Neural crest cell (in vitro differentiated cells): ENCODE measurements at places on chromosomes 7 and 10.

DNA sequence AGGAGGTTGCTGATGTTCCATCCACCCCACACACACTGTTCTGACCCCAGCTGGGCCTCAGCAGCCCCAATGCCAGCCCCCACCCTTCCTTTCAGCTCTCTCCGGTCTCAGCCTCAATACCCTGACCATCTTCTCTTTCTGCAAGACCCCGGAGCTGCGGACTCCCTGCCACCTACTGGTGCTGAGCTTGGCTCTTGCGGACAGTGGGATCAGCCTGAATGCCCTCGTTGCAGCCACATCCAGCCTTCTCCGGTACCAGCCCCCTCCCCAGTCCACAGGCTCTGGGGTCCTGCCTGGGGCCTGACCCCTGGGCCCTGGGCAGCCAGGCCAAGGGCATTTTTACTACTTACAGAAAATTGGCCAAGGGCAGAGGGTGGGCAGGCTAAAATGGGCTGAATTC is 2.6 kb downstream of the RGR start:
- no peak for DNase-seq

DNA sequence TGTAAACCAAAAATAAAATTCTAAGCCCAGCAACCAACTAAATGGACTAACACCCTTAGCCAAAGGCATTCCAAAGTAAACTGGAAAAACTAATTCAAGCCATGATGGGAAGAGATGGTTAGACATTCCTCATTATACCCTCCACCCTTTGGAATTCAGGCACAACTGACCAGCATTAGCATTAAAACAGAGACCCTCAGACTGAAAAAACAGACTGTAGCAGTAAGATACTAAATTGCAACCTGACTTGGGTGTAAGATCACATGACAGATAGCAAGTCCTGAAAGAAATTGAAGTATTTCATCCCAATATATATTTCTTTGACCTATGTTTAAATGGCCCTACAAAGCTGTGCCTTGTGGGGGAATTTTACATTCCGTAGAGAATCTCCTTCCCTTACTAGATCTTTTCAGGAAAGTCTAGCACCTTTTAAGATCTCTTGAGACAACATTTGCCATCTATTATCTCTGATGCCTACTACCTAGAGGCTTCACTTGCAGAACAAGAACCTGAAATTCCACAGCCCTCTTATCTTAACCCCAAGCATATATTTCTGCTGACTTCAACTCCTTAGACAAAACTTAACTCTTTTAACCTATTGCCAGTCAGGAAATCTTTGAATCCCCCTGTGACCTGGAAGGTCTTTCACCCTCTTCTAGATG is 750.2 kb upstream of the IGFBP3 start:
- no peak for DNase-seq

GRCh38 chr7:110521357-110521911 is 569.5 kb upstream of the LRRN3 start:
- DNase-seq = no peak

GRCh38 chr7:28020302-28020940 is 160.2 kb downstream of the JAZF1 start:
- DNase-seq = peak; percentile 39

DNA sequence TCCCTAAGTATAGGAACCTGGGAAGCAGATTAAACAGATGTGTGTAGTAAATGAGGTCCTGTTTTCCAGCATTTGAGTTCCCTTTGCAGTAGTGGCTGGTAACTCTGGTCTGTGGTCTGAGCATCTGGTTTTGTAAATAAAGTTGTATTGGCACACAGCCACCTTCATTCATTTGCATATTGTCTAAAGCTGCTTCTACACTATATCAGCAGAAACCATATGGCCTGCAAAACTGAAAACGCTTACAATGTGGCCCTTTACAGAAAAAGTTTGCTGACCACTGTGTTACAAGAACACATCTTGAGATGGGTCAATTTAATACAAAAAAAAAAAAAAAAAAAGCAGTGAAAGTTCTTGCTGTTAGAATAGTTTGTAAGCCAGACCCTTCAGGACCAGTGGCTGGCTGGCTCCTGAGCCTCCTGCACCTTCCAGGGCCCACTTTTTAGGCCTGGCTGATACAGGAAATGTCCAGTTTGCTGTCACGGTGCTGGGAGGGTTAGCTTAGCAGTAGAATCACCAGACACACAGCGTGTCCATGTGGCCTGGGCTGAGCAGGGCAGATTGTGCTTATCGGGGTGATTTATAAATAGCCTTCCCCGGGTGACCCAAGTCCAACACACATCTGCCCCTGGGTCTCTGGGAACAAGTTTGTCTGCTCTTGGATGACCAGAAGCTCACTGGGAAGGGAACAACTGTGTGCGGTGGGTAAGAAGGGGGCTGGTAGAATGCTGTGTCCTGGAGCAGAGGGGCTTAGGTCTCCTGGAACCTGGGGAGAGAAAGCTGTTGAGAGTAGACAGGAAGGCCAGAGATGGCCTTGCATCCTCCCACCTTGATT is 1.4 kb downstream of the C10orf71 start:
- DNase-seq = no peak

DNA sequence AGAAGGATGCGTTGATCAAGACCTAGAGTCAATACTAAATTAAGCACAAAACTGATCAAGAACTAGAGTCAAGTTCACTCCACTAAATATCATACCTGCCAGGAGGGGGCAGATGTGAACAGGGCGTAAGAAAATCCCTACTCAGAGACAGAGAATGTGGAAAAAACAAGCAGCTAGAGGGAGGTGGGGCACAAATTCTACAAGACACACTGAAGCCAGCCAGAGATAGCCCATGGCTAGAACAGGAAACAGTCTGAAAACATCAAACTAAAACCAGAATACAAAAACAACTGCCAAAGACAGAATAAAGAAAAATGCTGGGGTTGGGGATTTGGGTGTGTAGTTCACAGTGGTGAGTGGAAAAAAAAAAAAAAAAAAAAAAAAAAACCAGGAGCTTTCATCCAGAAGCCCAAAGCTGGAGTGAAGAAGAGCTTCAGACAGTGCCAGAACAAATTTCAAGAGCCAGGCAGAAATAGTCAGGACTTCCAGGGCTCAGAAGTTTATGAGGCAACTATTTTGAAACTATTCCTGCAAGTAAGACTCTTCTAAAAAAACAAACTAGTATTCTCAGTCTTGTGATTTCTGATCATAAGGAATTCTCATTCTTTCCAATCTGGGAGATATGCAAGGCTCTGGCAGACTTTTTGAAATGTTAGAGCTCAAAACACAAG is 118.3 kb downstream of the CCDC71L start:
- DNase-seq = peak; percentile 18

DNA sequence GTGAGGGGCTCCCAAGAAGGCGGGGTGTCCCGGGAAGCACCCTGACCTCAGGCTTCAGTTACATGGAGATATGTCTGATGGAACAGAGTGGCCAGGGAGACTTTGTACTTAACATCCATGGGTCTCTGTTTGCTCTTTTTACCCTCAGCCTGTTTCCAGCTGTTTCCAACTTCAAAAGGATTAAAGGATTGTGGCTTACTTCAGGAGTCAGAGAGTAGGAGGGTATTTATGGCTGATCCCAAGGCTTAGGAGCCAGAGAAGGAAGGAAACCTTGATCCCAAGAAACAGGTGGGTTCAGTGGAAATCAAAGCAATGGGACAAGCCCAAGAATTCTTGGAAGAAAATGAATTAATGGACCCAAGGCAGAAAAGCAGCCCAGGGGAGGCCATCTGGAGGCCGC is 37.7 kb upstream of the ZNF438 start:
- DNase-seq = no peak

GRCh38 chr10:80622153-80622552 is 84.5 kb downstream of the SH2D4B start:
- DNase-seq = no peak

DNA sequence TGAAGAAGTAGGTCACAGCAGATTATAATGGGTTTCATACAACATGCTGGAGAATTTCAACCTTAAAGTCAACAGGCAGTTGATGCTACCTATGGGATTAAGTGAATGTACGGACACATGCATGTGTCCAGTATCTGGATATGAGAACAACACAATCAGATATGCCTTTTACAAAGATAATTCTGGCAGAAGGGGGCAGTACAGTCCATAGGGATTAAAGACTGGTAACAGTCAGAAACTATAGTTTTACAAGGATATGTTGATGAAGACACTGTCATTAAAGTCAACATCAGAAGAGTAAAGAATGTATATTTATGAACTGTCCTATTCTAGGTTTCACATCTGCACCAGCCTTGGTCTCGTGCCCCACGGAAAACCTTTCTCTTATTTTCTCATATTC is 41.5 kb downstream of the ANKMY2 start:
- no peak for DNase-seq
